Temporal lobe (tissue), 4 donors: ENCODE measurements at places on chromosomes 5 and 9. TPM values are rescaled to one million over a fixed set of nuclear protein-coding genes. Genes with fewer than 3 reads are reported as not detected.

The ARRDC3 gene
- total RNA-seq: 164 TPM

The SNAPC3 gene
- 60.5 TPM for total RNA-seq

The GAS1 gene
- total RNA-seq: 26.8 TPM

The OTP gene
- total RNA-seq: not detected

The CDC20B gene
- 0.25 TPM for total RNA-seq

The AQP7 gene
- not detected for total RNA-seq

The PPP3R2 gene
- under 0.01 TPM for total RNA-seq

The SEC24A gene
- total RNA-seq: 19.7 TPM

The GPR151 gene
- 0.25 TPM for total RNA-seq

The SLC45A2 gene
- total RNA-seq: 0.49 TPM

The PCDHGB2 gene
- 7.1 TPM for total RNA-seq

The CD14 gene
- total RNA-seq: 4.4 TPM

The SPATA31A3 gene
- not detected for total RNA-seq
